Spinal cord (tissue), 10 donors: ENCODE measurements at places on chromosomes 5 and 9. TPM values are rescaled to one million over a fixed set of nuclear protein-coding genes. Genes with fewer than 3 reads are reported as not detected.

NPR3 gene
- polyA plus RNA-seq: 6.8 TPM

TEX48 gene
- not detected for polyA plus RNA-seq

ADAMTS6 gene
- polyA plus RNA-seq: 5.3 TPM

CCIN gene
- polyA plus RNA-seq: 0.41 TPM

WHRN gene
- 24.8 TPM for polyA plus RNA-seq

OR1J2 gene
- polyA plus RNA-seq: not detected

ADAMTS19 gene
- 1.6 TPM for polyA plus RNA-seq

OTP gene
- 11.8 TPM for polyA plus RNA-seq

UBQLN1 gene
- polyA plus RNA-seq: 108 TPM

C5orf63 gene
- polyA plus RNA-seq: 9.2 TPM

DNA sequence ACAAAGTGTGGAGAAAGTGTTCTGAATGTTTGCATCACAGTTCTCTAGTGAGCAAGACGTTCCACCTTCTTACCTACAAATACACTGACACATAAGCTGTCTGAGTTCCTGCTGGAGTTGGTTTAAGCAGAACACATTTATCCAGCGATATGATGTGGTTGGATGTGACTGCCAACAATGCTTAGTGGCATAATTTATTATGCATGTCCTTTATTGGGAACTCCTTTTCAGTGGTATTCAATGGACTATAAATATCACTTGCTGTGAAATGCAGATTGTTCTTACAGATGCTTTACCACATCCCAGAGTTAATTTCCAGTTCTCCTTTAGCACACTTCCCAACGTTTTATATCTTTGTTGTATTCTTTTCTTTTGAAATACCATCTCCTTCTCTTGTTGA, 222.2 kb downstream of the LURAP1L start:
- no peak overlapping the region for H3K27ac ChIP-seq
- H3K4me1 ChIP-seq: no peaks in the 10 kb centered on the region
- H3K36me3 ChIP-seq: no peaks in the 10 kb centered on the region
- no peaks in the 10 kb centered on the region for H3K27me3 ChIP-seq

DNA sequence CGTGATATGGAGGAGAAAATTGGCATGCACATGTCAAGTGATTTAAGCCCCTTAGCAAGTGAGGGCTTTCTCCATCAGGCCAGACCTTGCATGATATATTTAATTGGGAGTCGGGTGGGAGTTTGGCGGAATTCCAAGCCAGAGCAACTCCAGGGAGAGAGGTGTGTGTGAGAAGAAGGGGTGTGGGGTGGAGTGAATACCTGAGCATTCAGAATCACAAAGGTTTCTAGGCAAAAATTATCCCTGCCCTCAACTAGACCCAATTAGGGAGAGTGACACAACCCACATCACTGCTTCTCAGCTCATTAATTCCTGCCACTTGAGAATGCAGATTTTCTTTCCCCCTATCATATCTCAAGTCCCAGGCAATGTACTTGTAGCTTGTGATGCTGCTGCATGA, 279.7 kb upstream of the TUT7 start:
- no peaks in the 10 kb centered on the region for H3K27me3 ChIP-seq
- DNase-seq: no peak
- H3K4me1 ChIP-seq: no peaks in the 10 kb centered on the region

DNA sequence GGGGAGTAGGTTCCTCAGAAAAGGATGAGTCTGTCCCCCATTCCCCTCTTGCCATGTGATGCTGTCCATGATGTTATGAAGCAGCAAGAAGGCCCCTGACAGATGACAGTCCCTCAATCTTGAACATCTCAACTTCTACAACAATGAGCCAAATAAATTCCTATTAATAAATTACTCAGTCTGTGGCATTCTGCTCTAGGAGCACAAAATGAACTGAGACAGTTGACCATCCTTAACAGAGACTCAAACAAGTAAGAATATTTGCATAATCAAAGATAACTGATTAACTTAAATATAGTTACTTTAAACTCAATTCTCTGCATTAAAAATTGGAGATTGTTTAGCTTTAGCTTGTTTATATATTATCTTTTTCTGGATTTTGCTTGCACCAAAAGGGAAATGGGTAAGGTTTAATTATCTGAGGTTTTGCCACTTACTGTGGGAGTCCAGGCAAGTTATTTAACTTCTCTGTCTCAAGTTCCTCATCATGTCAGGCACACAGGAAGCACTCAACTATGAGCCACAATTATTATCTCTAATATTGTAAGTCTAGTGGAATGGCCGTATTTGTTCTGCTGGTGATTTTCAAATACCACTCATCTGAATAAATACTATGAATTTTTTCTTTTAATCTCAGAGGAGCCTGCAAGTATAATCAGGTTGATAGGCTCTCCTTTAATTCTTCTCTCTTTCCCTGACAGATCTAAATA, 162.9 kb downstream of the TSSK1B start:
- no peaks in the 10 kb centered on the region for H3K36me3 ChIP-seq
- DNase-seq: no peak
- peaks cover 12% of the 10 kb centered on the region for H3K4me1 ChIP-seq
- no peaks in the 10 kb centered on the region for H3K27me3 ChIP-seq

DNA sequence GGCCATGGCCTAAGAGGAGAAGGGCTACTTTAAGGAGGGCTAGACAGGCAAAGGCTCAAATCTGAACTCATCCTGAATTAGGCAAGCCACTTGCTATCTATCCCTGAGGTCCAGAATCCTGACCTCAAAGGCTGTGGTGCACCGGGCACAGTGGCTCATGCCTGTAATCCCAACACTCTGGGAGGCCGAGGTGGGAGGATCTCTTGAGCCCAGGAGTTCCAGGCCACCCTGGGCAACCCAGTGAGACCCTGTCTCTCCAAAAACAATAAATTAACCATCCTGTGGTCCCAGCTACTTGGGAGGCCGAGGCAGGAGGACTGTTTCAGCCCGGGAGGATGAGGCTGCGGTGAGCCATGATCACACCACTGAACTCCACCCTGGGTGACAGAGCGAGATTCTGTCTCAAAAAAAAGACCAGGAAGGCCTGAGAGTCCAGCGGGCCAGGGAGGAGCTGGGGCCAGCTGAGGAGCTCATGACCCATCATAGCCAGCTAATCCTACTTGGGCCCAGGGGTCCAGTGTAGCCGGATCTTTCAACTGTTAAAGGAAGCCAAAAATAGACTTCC, 4.0 kb downstream of the NOP16 start:
- H3K36me3 ChIP-seq: peaks cover 42% of the 10 kb centered on the region
- no peaks in the 10 kb centered on the region for H3K27me3 ChIP-seq
- no peak overlapping the region for H3K4me3 ChIP-seq
- H3K27ac ChIP-seq: no peak overlapping the region

- H3K4me1 ChIP-seq: no peaks in the 10 kb centered on the region
- DNase-seq: no peak
- no peak overlapping the region for H3K4me3 ChIP-seq
- H3K27ac ChIP-seq: no peak overlapping the region
- H3K27me3 ChIP-seq: no peaks in the 10 kb centered on the region
Measured at GRCh38 chr9:37639109-37639762, 11.5 kb upstream of the FRMPD1 start.

GRCh38 chr5:169538944-169539343, 44.6 kb upstream of the SPDL1 start:
- no peak for DNase-seq
- H3K4me1 ChIP-seq: no peaks in the 10 kb centered on the region
- H3K36me3 ChIP-seq: no peaks in the 10 kb centered on the region
- H3K4me3 ChIP-seq: no peak overlapping the region
- H3K27ac ChIP-seq: no peak overlapping the region

DNA sequence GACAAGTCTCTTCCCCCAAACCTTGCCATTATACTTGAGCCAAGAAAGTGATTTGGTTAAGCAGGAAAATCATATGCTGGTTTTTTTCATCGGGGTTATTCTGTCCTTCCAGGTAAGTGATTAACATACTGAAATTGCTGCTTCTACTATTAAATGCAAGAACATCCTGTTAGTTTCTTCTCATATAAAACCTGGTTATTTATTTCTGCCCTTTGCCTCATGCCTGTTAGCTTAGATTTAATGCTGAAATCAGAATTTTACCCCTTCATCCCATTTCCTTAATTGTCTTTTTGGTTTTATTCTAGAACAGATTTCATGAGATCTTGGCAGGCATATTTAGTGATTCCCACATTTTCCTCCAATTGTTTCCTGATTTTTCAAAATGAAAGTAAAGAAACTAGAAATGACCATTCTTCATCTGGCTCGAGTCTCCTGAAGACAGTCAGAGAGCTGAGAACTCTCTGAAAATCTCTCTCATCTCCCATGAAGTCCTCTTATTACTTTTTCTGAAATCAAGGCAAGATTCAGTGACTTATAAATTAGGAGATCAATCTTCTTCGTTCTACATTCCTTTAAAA, 132.9 kb downstream of the NFIB start:
- DNase-seq: no peak
- H3K4me1 ChIP-seq: no peaks in the 10 kb centered on the region
- H3K27me3 ChIP-seq: no peaks in the 10 kb centered on the region
- H3K4me3 ChIP-seq: no peak overlapping the region

GRCh38 chr9:81682797-81683196, 6.5 kb downstream of the TLE1 start:
- H3K27ac ChIP-seq: no peak overlapping the region
- no peak for DNase-seq
- H3K4me1 ChIP-seq: peaks cover 12% of the 10 kb centered on the region
- H3K27me3 ChIP-seq: peaks cover 3% of the 10 kb centered on the region

GRCh38 chr5:109910874-109911273, 221.1 kb downstream of the MAN2A1 start:
- H3K4me3 ChIP-seq: no peak overlapping the region
- DNase-seq: no peak
- H3K27ac ChIP-seq: no peak overlapping the region
- H3K4me1 ChIP-seq: no peaks in the 10 kb centered on the region
- no peaks in the 10 kb centered on the region for H3K27me3 ChIP-seq

DNA sequence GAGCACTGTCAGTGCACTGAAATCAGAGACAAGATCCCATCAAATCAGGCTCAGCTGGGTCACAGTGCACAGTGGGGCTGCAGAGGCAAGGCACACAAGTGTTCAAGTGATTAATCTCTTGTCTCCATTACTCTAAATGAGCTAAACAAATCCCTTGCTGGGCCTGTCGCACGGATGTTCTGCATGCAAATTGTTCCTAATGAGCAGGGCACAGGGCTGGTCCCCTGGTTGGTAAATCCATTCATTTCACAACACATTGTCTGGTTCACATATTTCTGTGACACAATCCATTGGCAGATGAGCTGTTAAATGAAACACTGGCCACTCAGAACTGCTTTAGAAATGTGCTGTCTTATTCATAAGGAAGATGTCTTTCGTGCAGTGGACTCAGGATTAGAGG, 167.9 kb upstream of the BRINP1 start:
- no peak for DNase-seq
- H3K36me3 ChIP-seq: no peaks in the 10 kb centered on the region
- H3K27me3 ChIP-seq: no peaks in the 10 kb centered on the region
- no peaks in the 10 kb centered on the region for H3K4me1 ChIP-seq
- H3K4me3 ChIP-seq: no peak overlapping the region

DNA sequence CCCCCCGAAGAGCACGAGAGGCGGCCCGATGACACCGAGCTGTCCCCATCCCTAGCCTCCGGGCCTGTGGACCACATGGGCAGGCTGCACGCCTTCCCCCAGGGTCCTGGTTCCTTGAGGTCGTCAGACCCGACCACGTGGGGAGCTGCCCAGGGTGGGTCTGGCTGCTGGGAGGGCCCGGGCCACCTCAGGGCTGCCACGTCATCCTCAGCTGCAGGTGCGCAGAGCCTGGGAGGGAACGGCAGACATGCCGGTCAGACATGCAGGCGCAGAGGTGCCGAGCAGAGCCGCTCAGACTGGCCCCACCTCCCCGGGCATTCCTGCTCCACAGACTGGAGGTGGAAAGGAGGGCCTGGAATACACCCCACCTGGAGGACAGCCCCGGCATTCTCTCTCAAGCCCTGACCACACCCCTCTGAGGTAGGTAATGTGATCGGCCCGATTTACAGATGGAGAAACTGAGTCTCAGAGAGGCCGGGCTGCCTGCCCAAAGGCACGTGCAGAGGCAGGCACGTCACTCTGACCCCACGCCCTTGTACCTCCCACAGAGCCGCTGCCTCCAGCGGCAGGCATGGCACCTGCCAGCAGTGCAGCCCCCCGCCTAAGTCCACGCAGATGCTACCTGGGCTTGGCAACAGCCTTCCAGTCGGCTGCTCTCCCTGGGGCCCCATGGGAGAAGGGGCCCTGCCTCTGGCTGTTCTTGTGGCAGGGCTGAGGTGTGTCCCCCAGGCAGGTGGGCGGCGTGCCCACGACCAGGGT, 649 bp downstream of the CCDC187 start:
- DNase-seq: no peak
- H3K4me1 ChIP-seq: peaks cover 25% of the 10 kb centered on the region
- H3K4me3 ChIP-seq: no peak overlapping the region
- no peaks in the 10 kb centered on the region for H3K36me3 ChIP-seq

- no peaks in the 10 kb centered on the region for H3K27me3 ChIP-seq
- DNase-seq: no peak
- peaks cover 23% of the 10 kb centered on the region for H3K4me1 ChIP-seq
- peak overlapping the region; percentile 98 for H3K4me3 ChIP-seq
Measured at GRCh38 chr9:34665067-34665380, 2.6 kb upstream of the CCL27 start.

DNA sequence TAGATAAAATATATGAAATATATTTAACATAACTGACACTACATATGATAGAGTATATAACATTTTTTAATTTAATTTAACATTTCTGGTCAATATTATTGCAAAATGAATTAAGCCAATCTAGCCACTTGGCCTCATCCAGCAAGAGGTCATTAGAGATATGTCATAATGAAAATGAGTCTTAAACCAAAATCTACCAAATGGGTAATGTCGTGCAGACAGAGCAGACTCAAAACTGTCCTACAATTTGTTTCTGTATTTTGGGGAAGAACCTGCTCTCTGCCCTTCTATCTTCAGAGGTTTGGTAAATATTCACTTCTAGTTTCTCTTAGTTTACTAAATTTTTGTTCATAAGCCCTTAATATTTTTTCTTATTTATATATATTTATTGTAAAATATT, 61.4 kb downstream of the ARHGEF28 start:
- DNase-seq: no peak
- H3K27ac ChIP-seq: no peak overlapping the region
- H3K36me3 ChIP-seq: no peaks in the 10 kb centered on the region

DNA sequence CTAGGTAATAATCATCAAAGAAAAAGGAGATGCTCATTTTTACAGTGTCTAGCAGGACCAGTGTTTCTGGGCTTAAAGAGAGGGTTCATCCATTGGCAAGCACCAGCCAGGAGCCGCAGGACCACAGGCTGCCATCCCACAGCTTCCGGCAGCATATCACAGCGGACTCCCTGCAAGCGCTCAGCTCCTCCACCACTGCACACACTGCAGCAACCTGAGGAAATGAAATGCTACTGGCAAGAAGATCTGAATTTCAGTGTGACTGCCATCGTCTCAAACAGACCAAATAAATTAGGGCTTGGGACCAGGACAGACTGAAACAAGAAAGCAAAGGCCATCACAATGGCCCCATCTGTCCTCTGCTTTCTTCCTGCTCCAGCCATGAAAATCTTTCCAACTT, 114.2 kb downstream of the TTC39B start:
- DNase-seq: no peak
- H3K27me3 ChIP-seq: no peaks in the 10 kb centered on the region
- H3K36me3 ChIP-seq: peaks cover 2% of the 10 kb centered on the region
- no peaks in the 10 kb centered on the region for H3K4me1 ChIP-seq
- no peak overlapping the region for H3K27ac ChIP-seq
- H3K4me3 ChIP-seq: no peak overlapping the region

GRCh38 chr5:173800340-173800739, 87.8 kb upstream of the CPEB4 start:
- peaks cover 6% of the 10 kb centered on the region for H3K4me1 ChIP-seq
- H3K4me3 ChIP-seq: no peak overlapping the region
- DNase-seq: no peak
- no peaks in the 10 kb centered on the region for H3K36me3 ChIP-seq
